Karpas-422 (cell line): ENCODE measurements at places on chromosomes 1 and 21. TPM values are rescaled to one million over a fixed set of nuclear protein-coding genes. Genes with fewer than 3 reads are reported as not detected.

Gene SIM2
- not detected in 2 replicates for total RNA-seq

Gene AMPD1
- not detected in 2 replicates for total RNA-seq

Gene PPIH
- total RNA-seq: 42.1 and 53.0 TPM in 2 replicates

Gene HSD3B1
- total RNA-seq: not detected in 2 replicates
